MV-4-11 (cell line): ENCODE measurements at places on chromosomes 4 and X.

DNA sequence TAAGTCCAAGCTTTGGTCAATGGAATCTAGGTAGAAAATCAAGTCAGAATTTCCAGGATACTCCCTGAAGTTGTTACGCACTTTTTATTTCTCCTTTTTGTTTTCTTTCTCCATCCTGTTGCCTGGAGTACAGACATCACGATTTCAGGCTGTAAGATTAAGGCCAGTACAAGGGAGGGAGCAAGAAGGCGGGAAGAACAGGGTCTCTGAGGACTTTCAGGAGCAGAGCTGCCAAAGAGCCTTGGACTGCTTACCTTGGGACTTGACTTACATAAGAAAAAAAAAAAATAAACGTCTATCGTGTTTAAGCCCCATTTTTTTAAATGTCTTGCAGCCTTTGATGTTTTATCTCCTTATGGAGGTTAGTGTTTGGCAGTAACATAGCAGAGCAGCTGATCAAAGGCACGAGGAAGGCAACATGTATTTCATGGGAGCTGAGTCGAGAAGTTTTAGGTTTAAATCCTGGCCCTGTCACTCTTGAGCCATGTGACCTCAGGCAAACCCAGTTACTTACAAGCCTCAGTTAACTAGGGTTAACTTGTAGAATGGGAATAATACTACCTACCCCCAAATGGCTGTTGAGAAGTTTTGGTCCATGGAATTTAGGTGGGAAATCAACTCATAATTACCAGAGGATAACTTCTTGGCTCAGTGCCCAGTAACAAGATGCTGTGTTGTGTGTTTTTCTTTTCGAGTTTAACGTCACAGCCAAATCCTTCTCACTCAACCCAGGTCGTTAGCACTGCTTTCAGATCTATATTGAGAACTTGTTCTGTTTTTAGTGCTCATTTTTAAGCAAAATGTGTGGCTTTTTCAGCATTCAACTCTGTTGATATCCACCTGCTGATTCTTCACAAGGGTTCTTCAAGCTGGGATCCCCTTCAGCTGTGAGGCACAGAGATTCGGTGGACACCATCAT, 106.8 kb downstream of the CLNK start:
- DNase-seq = no peak

- DNase-seq = no peak
These were observed 26.0 kb upstream of the MGST2 start for GRCh38 chr4:139639654-139640053.

DNA sequence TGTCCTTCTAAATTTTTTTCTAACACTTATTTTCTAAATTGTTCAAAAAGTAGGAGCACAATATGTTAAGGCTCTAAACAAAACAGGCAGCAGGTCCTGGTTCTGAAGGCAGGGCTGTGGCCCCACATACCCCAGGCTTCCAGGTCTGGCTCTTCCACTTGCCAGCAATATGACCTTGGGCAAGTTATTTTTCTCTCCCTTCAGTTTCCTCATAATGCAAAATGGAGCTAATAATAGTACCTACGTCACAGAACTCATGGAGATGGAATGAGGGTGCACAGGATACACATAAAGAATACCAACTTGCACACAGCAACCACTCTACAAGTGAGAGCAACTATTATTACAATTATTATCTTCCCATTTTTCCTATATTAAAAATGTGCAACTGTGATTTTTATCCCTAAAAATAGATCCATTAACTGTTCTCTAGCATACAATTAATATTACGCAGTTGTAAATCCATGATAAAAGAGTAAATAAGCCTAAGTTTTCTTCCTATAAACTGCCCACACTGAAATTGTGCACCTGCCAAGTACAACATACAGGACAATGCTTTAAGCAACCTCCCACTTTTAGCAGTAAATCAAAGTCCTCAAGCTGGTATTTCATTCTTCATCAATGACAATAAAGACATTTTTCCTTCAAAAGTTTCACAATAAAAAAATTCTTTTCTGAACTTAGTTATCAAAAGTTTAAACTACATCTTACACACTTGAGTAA, 27.0 kb downstream of the OTUD4 start:
- DNase-seq = no peak

- no peak for DNase-seq
These were observed 122.1 kb downstream of the FRAS1 start for GRCh38 chr4:78179196-78179595.

DNA sequence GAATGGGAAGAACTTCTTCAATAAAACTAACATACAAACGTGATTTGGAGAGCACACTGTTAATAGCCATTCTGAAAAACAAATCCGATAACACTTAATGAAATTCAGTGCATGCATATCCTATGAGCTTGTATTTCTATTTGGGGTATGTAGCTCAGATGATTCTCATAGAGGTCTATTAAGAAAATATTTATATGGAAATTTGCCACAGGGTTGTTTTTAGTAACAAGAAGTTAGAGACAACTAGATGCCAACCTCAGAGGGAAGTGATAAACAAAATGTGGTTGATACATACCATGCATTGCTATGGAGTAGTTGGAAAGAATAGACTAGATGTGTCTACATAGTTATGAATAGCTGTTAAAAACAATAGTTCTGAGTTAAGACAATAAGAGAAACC, 395.8 kb upstream of the MAGEB18 start:
- DNase-seq = no peak

GRCh38 chrX:36983831-36984230, 24.3 kb upstream of the FAM47C start:
- DNase-seq = no peak

DNA sequence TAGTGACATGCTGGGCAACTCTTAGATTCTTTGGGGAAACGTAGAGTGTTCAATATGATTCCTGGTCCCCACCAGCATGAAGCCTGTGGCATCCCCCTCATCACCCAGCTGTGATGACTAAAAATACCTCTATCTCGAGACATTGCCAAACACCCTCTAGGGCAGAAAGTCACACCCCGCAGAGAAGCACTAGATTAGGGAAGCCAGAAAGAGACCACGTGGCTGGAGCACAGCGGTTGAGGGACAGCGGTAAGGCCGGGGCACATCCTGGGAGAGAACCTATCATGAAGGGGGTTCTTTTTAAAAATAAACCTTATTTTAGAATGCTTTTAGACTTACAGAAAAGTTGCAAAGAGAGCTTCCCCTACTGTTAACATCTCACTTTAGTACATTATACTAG, 11.0 kb downstream of the FAT1 start:
- DNase-seq = peak; percentile 30

GRCh38 chr4:104967034-104967401, 179.7 kb upstream of the TET2 start:
- DNase-seq = no peak

DNA sequence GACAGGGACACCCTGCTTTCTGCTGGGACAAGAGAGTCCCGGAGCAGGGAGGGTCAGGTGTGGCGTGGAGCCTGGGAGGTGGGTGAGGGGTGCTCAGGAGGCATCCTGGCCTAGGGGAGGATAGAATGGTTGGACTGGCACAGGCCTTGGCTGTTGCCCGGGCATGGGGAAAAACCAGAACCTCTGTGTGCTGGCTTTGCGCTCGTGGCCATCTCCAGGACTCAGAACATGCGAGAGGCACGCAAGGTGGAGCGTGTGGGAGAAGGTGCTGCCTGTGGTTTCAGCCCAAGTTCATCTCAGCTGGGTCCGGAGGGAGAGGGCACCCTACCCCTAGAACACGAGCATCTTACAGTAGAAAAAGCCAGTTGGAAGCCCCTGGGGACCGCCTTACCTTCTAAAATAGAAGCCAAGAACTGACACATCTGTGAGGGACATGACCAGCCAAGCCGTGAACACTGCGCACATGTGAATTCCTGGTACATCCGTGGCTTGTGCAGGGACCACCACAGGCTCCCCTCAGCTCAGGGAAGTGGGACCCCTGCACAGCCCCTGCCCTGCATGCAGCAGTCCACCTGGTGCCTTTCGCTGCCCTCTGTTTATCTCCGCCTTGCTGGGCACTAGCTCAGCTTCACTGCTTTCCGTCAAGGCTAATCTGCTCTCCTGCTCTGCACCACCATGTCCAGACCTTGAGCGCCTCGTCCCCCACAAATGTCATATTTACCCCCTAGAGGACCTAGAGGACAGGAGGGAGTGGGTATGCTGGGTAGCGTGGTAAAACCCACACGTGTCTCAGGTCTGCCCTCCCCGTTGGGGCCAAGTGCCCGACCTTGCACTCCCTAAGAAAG, 13.5 kb downstream of the MSANTD1 start:
- no peak for DNase-seq

DNA sequence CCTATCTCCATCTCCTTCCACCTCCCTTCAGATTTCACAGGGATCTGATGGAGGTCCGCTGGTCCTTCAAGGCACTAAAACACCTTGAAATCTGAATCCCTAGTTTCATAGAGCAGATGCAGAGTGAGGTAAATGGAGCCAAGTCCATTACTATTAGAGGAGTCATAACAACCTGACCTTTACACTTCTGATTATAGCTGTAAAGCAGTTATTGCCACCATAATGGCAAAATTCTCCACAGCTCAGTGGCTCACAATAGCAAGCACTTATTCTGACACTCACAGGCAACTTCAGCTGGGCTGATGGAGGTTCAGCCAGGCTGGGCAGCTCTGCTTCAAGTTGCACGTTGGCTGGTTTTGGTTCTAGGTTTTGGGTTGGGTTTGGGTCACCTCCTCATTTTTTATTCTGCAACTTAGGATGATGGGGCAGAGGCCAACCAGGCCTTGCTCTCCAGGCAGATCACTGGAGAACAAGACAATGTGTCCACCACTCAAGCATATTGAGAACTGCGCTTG, 51.4 kb upstream of the LRAT start:
- no peak for DNase-seq

- DNase-seq = no peak
These were observed 37.1 kb downstream of the SPANXN2 start for GRCh38 chrX:143683486-143683885.
